ENCODE measurements at places on chromosomes 12 and 14. TPM values are rescaled to one million over a fixed set of nuclear protein-coding genes. Genes with fewer than 3 reads are reported as not detected.

Gene HCAR1
- not detected for total RNA-seq

Gene ADCY6
- 0.60 TPM for total RNA-seq

Gene HPD
- total RNA-seq = not detected

Gene BBOF1
- total RNA-seq = 1.6 TPM

Gene TPPP2
- total RNA-seq = not detected

Gene ASCL1
- total RNA-seq = not detected

Gene EML5
- 3.8 TPM for total RNA-seq

Gene NYNRIN
- total RNA-seq = 0.02 TPM

Gene RAPGEF3
- 5.0 TPM for total RNA-seq

Gene HVCN1
- 80.7 TPM for total RNA-seq

Gene LHX5
- total RNA-seq = not detected

Gene EFS
- total RNA-seq = not detected

Gene SLC2A14
- 1.8 TPM for total RNA-seq

Gene PPP1R36
- not detected for total RNA-seq

Gene EPYC
- total RNA-seq = not detected

Gene FOXG1
- not detected for total RNA-seq

Gene FAM177A1
- total RNA-seq = 27.4 TPM

Gene LRRIQ1
- not detected for total RNA-seq

Gene SMCO2
- total RNA-seq = not detected

Measured in activated B cell treated with CpG ODN at 0.5 μM for 24 hours (primary cell).